Stimulated activated CD4-positive, alpha-beta T cell treated with anti-CD3 and anti-CD28 coated beads, TNF-alpha, amount 100 ng/mL, for 48 hours (primary cell): ENCODE measurements at places on chromosomes 4 and X.

DNA sequence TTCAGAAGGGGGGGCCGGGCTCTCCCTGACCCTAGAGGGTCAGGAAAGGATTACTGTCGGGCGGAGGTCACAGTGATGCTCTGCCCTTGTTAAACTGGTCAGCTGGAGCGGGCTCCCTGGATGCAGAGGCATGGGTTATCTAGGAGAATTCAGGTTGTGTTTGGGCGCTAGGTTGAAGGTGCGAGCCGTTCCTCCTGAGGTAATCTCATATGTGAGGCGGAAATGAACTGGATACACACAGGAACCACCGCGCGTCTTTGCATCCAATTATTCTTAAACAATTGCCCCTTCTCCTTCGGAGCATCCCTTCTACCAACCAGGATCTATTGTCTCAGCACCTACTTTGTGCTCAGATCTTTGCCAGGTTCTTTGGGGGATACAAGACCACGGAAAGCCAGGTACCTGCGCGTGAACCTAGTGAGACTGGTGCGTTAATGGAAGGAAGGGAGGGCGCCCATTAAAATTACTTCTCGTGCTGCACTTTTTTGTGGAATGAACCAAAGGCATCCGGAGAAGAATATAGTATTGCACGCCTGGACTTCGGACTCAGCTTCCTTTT lies 28.4 kb downstream of the HAND2 start:
- DNase-seq = no peak

GRCh38 chr4:120277391-120277790 lies 210.7 kb upstream of the MAD2L1 start:
- no peak for DNase-seq

DNA sequence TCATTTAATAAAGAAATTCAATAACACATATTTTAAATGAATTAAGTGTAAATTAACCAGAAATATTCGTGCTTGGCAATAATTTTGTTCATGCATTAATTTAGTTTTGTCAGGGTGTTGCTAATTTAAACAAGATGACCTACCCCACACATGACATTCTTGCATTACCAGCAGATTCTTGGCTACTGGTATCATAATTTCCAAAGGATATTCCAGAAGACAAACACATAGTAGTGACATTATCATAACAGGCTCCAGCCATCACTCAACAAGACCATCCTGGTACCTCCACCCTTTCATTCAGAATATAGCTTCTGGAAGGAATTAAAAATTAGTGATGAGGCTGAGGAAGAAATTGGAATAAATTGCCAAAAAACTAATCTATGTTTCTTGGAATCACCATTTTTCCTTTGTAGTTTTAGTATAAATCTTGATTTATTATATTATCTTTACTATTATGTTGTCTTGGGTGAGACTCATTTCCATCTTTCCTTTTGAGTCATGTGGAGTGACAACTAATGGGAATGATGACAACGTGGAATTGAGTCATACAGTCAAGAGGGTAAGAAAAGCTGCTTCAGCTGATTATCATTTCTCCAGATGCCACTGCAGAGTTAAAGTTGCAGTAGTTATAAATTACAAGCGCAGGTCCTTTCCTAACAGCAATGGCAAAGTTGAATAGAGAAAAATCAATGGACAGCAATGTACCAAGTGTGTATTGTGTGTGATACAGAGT lies 30.9 kb upstream of the HHIP start:
- no peak for DNase-seq

DNA sequence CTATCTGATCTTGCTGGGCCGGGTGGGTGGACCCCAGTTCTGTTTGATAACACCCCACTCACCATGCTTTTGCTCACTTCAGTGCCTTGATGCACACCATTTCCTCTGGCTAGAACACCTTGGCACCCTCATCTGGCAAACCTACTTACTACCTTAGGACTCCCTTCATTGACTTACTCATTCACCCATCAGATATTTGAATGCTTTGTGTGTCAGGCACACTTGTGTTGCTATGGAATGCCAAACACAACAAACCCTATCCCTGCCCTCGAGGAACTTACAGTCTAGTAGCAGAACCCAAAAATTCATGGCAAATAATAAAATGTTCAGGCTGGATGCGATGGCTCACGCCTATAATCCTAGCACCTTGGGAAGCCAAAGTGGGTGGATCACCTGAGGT lies 13.9 kb downstream of the CCNG2 start:
- DNase-seq = no peak

GRCh38 chr4:36446275-36446674 lies 164.9 kb downstream of the DTHD1 start:
- DNase-seq = no peak

GRCh38 chr4:154120006-154120676 lies 331.3 kb upstream of the SFRP2 start:
- DNase-seq = no peak

GRCh38 chr4:162497564-162498167 lies 333.9 kb upstream of the FSTL5 start:
- no peak for DNase-seq

- DNase-seq = no peak
Measured at GRCh38 chrX:17860179-17860780, 818 bp downstream of the RAI2 start.

GRCh38 chrX:142186103-142186502 lies 19.0 kb downstream of the MAGEC2 start:
- no peak for DNase-seq

GRCh38 chr4:106854569-106855351 lies 181.4 kb downstream of the DKK2 start:
- DNase-seq = no peak

DNA sequence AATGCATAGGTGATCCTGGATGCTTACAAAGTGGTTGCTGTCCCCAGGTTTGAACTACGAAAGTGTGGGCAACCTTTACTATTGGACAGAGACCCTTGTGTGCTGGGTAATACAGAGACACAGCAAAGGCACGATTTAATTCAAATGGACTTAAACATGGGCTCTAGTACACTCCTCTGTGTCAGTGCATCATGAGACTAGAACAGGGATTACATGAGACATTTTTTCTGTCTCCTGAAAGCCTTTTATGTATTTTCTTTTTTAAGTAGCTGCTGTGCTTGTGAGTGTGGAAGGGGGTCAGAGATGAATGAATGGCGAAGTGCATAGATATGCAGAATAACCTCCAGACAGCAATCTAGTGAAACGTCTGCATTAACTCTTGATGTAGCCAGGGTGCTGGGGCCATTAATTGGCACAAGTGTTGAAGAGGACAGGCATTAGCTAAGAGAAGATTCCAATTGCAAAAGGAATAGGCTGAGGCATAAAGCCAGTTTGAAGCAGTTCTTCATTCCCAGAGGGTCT lies 218.4 kb downstream of the STIM2 start:
- DNase-seq = no peak

DNA sequence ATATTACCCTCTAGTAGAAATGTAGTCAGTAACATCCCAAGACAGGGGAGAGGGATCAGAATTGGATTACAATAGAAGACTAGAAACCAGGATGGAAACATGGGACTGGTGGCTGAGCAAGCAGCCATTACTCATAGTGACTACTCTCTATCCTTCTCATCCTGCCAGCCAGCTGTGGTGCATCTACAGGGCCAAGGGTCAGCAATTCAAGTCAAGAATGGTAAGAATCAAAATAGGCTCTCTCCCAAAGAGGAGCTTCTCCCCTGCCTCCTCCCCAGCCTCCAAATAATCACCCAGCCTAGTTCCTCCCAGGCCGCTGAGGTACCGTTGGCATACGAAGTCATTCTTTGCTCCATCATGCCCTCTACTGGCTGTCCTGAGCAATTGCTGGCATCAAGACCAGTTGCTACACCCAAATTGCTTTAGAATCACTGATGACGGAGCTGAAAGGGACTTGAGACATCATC lies 19.4 kb downstream of the AWAT2 start:
- peak; percentile 4 for DNase-seq

- no peak for DNase-seq
Measured at GRCh38 chr4:24489870-24490269, 94.5 kb downstream of the DHX15 start.

DNA sequence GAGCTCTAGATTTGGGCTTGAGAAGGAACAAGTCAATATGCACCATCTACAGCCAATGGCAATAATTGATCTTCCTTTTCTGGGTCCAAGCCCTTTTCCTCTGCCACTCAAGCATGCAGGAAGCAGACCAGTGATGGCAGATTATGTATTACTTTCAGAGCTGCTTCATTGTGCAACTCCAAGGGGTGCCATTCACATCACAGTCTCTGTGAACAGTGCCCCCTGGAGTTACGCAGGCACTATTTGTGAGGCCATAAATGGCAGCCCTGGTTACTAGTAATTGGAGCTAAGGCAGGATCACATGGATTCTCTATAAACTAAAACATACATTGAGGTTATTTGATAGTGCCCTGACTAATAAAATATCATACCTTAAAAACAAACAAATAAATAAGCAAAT lies 313.4 kb upstream of the SLC7A11 start:
- no peak for DNase-seq

GRCh38 chr4:26252349-26253025 lies 68.3 kb upstream of the RBPJ start:
- DNase-seq = no peak

GRCh38 chrX:43962636-43963035 lies 10.6 kb downstream of the NDP start:
- no peak for DNase-seq

DNA sequence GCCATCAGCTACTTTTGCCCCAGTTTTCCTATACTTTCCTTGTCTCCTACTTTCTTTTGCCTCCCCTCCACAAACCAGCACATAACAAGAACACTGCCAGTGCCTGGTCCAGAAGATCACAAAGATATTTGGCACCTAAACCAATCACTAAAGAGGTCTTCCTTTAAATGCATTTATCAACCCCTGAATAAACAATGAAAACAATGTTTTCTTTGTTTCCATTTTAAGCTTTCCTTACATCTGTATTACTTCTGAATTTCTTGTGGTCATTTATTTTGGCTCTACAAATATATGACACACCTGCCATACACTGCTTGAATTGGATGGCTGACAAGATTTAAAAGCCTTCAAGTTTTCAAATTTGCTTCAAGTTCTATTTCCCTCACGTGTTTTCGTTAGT lies 43.9 kb downstream of the MBNL3 start:
- no peak for DNase-seq

GRCh38 chrX:41449615-41450014 lies 2.5 kb downstream of the NYX start:
- no peak for DNase-seq

GRCh38 chr4:74098427-74098994 lies 484 bp downstream of the CXCL2 start:
- DNase-seq = no peak

DNA sequence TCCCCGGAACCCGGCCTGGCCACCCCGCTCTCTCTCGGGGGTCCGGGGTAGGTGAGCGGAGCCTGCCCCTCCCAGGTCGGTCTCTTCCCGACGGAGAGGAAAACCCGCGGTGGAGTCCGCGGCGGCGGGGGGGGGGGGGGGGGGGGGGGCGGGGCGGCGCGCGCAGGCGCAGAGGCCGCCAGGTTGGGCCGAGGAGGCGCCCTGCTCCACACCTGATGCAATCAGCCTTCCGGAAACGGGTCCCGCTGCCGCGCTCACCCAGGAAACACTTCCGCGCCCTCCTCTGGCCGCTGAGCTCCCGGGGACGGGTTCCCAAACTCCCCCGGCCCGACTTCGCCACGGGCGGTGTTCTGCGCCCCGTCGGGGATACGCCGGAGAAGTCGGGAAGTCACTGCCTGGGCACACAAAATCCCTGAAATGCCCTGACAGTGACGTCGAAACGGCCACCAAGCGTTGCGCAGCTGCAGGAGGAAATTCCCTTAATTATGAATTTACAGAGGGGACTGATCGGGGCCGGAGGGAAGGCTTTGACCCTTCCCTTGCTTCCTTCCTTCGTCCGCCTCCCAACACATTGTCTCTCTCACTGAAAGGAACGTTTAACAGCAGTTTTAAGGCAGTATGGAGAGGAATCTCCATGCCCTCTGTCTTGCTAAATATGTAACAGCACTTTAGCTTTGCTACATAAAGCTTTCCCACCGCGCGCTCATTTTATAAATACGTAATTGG lies 2.1 kb upstream of the APBB2 start:
- DNase-seq = peak; percentile 23

DNA sequence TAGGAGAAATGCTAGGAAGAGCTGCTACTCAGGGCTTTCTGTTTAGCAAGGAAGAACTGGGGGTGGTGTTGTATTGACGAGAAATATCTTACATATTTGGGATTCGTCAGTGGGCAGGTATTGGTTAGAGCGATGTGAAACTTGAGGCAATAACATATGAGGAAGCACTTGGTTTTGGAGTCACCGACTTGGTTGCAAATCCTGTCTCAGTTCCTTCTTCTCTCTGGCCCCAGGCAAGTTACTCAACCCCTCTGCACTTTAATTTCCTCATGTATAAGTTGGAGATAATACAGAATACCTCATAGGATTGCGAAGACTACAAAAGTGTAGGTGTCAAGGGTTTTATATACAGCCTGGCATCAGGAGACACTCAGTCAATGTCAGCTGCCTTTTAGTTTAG lies 34.1 kb downstream of the GPAT3 start:
- no peak for DNase-seq
